ENCODE measurements at places on chromosomes 3 and 15. TPM values are rescaled to one million over a fixed set of nuclear protein-coding genes. Genes with fewer than 3 reads are reported as not detected.

- DNase-seq: no peak
Observed at GRCh38 chr3:189587664-189588040, 43.5 kb upstream of the TP63 start.

- peak; percentile 45 for DNase-seq
Observed at GRCh38 chr3:16252243-16252978, 12.3 kb downstream of the DPH3 start.

DNA sequence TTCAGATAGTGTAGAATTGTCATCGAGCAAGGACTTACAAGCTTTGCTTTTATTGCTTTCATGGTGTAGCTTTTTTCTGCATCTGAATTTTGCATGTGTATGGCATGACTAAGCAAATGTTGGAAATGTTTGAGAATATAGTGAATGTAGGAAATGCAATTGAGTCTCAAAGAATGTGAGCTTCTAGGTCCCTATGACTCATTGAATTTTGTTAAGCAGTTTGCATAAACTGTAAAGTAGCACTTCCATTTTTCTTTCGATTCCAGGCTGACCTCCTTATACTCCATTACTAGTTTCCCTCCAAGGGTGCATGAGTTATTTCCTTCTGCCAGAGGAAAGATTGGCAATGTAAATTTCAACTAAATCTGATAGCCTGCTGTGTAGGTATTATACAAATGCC lies 619.2 kb downstream of the DIPK2A start:
- DNase-seq: no peak

GRCh38 chr3:103672346-103672745 lies 1237.5 kb downstream of the ZPLD1 start:
- DNase-seq: no peak

GRCh38 chr15:62248277-62248984 lies 83.3 kb upstream of the C2CD4B start:
- no peak for DNase-seq

- no peak for DNase-seq
Observed at GRCh38 chr15:90497912-90498311, 31.8 kb upstream of the CRTC3 start.

CLRN1 gene
- total RNA-seq: not detected
